ENCODE measurements at places on chromosomes 1 and 21.

DNA sequence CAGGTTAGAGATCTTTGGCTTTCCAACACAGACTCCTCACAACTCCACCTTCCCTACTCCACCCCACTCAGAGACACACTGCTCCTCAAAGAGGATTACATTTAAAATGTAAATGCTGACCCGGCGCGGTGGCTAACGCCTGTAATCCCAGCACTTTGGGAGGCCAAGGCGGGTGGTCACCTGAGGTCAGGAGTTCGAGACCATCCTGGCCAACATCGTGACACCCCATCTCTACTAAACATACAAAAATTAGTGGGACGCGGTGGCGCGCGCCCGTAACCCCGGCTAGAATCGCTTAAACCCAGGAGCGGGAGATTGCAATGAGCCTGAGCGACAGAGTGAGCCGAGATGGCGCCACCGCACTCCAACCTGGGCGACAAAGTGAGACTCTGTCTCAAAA lies 1.8 kb upstream of the ANP32E start:
- DNase-seq = no peak

DNA sequence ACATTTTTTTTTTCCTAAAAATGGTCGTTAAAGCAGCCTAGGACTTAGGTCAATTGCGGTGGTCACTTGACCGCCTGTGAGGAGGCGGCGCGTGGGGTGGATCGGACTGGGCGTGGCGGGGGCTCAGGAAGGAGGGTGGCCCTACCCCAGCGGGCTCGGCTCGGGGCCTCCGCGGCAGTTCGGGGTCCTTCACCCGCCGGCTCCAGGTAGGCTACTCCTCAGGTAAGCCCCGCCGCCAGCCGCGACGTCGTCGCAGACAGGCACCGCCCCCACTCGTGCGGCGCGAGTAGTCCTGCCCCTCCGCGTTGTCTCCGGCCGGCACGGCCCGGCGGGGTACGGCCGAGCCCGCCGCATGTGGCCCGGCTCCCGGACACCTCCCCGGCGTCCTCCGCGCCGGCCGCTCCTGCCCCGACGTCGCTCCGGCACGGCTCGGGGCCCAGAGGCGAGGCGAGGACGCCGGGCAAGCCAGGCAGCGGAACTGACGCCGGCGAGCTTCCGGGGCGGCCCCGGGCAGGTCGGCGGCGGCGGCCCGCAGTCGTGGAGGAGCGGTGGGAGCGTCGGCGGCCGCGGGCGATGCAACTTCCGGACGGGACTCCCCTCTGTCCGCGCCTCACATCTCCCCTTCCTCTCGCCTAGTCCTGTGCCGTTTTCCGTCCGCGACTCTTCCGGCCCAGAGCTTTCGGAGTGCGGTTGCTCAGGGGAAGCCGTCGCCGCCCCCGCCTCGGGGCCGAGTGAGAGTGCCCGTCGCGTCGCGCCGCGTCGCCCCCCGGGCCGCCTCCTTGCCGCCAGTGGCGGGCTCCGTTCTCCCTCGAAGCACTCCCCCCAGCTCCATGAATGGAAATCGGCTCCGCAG lies at the start of gene AGO3:
Gene AGO3 (plus strand): TSS at position 513 of the 853 bp plus-strand sequence. CDS start 322 bp downstream, at position 835.
- DNase-seq = peak; percentile 95

DNA sequence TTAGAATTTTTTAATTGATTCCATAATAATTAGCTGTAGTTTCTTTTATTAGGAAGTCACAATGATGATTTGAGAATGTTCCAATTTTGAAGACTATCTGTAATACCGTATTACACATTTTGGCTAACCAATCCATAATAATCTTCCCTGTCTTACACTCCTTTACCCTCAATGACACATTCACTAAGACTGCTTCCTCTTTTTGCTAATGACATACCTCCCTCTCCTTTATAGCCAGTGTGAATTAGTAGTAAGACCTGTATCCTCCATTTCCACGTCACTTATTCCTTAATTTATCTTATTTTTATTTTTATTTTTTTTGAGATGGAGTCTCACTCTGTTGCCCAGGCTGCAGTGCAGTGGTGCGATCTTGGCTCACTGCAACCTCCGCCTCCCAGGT lies 10.1 kb downstream of the KDM1A start:
- no peak for DNase-seq

GRCh38 chr1:116902027-116902426 lies 7.7 kb upstream of the PTGFRN start:
- no peak for DNase-seq

DNA sequence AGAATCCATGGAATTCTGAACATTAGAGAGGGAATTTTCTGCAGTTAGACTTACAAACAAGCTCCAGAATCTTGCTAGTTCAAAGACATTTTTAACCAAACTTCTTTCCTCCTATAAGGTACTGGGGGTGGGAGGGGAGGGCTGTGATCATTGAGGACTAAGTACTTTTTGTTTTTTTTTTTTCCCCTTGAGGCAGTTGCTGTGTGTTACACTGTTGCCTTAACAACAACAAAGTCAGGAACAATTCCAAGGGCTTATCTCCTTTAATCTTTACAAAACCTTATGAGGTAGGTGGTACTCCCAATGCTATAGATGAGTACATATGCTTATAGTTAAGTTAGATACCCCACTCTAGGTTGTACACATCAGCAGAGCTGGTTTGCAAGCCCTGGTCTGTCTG lies 62.9 kb downstream of the PPP1R12B start:
- no peak for DNase-seq

DNA sequence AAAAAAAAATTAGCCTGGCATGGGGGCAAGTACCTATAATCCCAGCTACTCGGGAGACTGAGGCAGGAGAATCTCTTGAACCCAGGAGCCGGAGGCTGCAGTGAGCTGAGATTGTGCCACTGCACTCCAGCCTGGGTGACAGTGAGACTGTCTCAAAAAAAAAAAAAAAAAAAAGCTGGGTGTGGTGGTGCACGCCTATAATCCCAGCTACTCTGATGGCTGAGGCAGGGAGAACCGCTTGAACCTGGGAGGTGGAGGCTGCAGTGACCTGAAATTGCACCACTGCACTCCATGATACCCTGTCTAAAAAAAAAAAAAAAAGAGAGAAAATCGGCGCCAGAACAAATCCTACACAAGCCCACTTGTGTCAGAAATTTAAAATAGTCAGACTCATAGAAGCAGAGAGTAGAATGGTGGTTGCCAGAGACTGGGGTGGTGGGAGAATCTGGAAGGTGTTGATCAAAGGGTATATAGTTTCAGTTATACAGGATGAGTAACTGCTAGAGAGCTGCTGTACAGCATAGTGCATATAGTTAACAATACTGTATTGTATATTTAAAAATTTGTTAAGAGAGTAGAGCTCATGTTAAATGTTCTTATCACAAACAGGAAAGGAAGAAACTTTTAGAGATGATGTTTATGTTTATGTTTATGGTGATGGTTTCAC lies 9.6 kb downstream of the DIP2A start:
- DNase-seq = no peak

GRCh38 chr1:89965193-89965768 lies 29.6 kb upstream of the ZNF326 start:
- DNase-seq = no peak

DNA sequence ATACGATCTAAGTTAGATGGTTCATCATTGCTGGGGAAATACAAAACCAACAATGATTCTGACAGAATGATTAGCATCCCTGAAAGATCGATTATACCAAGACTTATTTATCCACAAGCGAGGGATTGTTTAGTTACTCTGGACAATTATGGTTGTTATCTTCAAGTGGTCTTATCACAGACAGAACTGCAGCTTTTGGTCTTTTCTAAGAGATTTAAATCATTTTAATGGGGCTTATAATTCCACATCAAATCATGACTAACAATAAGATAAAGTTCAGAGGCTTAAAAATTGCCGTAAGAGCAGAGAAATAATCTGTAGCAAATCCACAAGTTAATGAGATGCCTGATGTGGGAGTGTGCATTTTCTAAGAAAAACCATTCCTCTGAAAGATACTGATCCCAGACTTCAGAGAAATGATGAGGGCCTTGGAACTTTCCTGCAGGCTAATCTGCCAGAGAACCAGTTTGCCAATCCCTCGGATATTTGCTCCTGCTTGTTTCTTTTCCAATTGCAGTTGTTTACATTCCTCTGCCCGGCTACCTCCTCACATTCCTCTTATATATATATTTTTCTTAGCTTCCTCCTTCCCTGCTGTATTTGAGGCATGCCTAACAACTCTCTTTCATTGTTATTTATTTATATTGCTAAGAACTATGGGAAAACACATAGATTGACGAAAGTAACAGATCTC lies 134.8 kb downstream of the BACH1 start:
- no peak for DNase-seq

All from GM12865 (cell line).